ENCODE measurements at places on chromosomes 11 and 22. TPM values are rescaled to one million over a fixed set of nuclear protein-coding genes. Genes with fewer than 3 reads are reported as not detected.

AMBRA1 gene
- 31.9 TPM for total RNA-seq

INSC gene
- total RNA-seq: 1.2 TPM

MS4A14 gene
- total RNA-seq: not detected

TMPRSS13 gene
- total RNA-seq: not detected

TTC9C gene
- 33.1 TPM for total RNA-seq

CNTF gene
- 1.5 TPM for total RNA-seq

PVALB gene
- total RNA-seq: not detected

TMEM80 gene
- total RNA-seq: 14.8 TPM

OLFML1 gene
- total RNA-seq: 26.8 TPM

SCARF2 gene
- total RNA-seq: 25.2 TPM

TRPM5 gene
- not detected for total RNA-seq

MDK gene
- 35.8 TPM for total RNA-seq

DGCR6 gene
- 0.15 TPM for total RNA-seq

MLC1 gene
- total RNA-seq: not detected

TOMT gene
- total RNA-seq: 0.17 TPM

TSGA10IP gene
- 0.33 TPM for total RNA-seq

CALCA gene
- total RNA-seq: not detected

PGAP2 gene
- 13.4 TPM for total RNA-seq

PRODH gene
- 0.17 TPM for total RNA-seq

OR4A16 gene
- not detected for total RNA-seq

OR52E8 gene
- not detected for total RNA-seq

FREY1 gene
- total RNA-seq: 2.3 TPM

SAA1 gene
- not detected for total RNA-seq

SYCE3 gene
- total RNA-seq: not detected

ZNF214 gene
- total RNA-seq: 9.9 TPM

OSBP2 gene
- total RNA-seq: 1.3 TPM

GRIA4 gene
- total RNA-seq: not detected

SHANK3 gene
- 1.5 TPM for total RNA-seq

All from smooth muscle cell of trachea (primary cell).